ENCODE measurements at places on chromosomes 2 and 18.

- DNase-seq, result no peak
Observed at GRCh38 chr18:27501671-27502070, 316.6 kb upstream of the CHST9 start.

- no peak for DNase-seq
Observed at GRCh38 chr2:109638795-109639194, 24.6 kb downstream of the SOWAHC start.

DNA sequence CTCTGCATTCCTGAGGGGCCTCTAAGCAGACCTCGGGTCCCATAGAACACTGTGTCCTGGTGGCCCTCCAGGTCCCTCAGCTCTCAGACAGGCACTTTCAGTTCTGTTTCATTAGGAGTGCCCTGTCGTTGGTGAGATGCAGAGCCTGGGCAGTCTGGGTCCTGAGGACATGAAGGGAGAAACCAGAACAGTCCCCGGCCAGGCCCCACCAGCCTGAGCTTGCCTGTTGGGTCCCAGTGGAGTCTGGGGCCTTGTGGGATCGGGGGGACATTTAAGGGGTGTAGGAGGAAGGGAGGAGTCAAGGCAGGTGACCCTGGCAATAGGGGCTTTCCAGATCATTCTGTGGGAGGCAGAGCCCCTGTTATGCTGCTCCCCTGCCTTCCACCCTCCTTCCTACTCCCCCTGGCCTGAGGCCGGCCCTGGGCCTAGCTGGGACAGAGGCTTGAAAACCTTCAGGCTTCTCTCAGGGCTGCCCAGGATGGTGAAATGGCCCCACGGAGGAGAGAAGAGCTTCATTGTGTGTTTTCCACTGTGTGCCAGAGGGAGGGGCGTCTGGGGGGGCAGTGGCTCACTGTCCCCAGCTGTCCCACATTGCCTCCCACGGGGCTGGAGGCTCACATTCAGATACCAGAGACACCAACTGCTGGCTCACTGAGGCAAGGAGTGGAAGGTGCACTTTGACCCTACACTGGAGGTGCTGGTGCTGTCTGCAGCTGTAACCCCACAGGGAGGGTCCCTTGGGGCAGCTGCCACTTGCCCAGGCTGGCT lies 26.6 kb upstream of the CATIP start:
- no peak for DNase-seq

- DNase-seq, result peak; percentile 42
Observed at GRCh38 chr2:68365087-68365486, at the start of gene PLEK. PLEK (plus strand) TSS chr2:68365282; CDS start chr2:68365352, 70 bp downstream.
